ENCODE measurements at places on chromosomes 6 and 20. TPM values are rescaled to one million over a fixed set of nuclear protein-coding genes. Genes with fewer than 3 reads are reported as not detected.

SIRPG gene
- total RNA-seq, result not detected

CFAP61 gene
- 0.79 TPM for total RNA-seq

ZNF451 gene
- 84.2 TPM for total RNA-seq

ISM1 gene
- total RNA-seq, result not detected

SPACA1 gene
- total RNA-seq, result not detected

POU5F1 gene
- total RNA-seq, result not detected

PERP gene
- 96.2 TPM for total RNA-seq

Data from placental epithelial cell (primary cell).